ENCODE measurements at places on chromosomes 2 and 18. TPM values are rescaled to one million over a fixed set of nuclear protein-coding genes. Genes with fewer than 3 reads are reported as not detected.

The CACNB4 gene
- total RNA-seq: 0.49 TPM

The CHRNG gene
- not detected for total RNA-seq

The FAM161A gene
- 0.64 TPM for total RNA-seq

The LAPTM4A gene
- total RNA-seq: 80.0 TPM

The ACADL gene
- 27.9 TPM for total RNA-seq

The CRYBA2 gene
- total RNA-seq: not detected

The ELOA2 gene
- not detected for total RNA-seq

The MYO3B gene
- total RNA-seq: not detected

The LYG1 gene
- total RNA-seq: 0.64 TPM

The NDUFS1 gene
- total RNA-seq: 89.2 TPM

The CRYGC gene
- total RNA-seq: not detected
